NCI-H2107 (cell line): ENCODE measurements at places on chromosomes 6 and 20.

GRCh38 chr20:62020935-62021701 lies 44.6 kb downstream of the TAF4 start:
- DNase-seq: no peak

- no peak for DNase-seq
These were observed 25.0 kb upstream of the DEFB125 start for GRCh38 chr20:62487-62886.

DNA sequence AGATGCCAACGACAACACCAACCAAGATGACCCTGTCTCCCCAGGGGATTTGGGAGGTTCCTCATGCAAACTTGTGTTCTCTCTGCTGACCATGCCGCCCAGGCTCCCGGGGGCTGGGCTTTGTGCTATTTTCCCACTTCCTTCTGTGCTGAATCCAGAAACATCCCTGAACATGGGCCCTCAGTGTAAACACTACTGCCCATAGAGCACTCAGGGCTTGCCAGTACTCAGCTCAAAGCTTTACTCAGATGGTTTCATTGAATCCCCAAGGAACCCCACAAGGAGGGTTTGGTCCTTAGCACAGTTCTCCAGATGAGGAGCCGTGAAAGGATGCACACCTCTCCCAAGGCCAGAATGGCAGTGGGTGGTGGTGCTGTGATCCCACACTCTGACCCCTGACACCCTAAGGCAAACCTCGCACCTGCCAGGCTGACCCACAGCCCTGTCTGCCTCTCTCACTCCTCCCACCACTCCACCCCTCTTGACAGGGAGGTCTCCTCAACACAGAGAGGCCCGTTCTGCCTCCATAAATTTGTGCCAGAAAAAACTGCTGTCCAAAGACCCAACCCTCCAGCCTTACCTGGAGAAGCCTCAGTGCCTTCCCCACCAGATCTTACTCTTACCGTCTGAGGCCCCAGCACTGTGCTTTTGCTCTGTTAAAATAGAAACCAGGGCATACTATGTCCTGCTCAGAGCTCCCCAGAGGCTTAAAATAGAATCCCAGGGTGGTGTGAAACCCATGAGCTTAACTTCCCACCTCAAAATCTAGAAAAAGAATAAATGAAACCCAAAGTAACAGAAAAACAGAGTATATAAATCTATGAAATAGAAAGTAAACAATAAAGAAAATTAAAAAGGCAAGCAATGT lies 283.0 kb upstream of the CDH4 start:
- DNase-seq: no peak

GRCh38 chr6:42756722-42757121 lies 10.8 kb upstream of the TBCC start:
- DNase-seq: no peak

GRCh38 chr20:48649868-48650267 lies 177.9 kb downstream of the PREX1 start:
- DNase-seq: no peak

- no peak for DNase-seq
These were observed 43.9 kb upstream of the NOL4L start for GRCh38 chr20:32628960-32629530.

DNA sequence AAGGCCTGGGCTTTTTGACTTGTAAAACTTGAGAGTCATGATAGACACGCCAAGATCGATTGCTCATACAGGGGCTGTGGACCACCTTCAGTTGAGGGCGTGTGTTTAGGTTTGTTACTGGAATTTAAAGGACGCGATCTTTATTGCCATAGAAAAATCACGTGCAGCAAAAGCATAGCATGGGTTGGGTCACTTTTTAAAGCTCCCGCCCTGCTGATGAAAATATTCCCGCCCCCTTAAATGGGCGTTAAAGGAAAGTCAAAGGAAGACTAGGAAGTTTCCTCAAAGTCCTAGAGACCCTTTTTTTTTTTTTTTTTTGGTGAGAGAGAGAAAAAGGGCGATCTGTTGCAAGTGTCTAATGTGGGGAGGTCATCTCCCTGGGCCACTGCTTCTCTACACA lies 23.1 kb downstream of the TFAP2A start:
- DNase-seq: no peak

GRCh38 chr6:101783287-101783686 lies 389.8 kb downstream of the GRIK2 start:
- DNase-seq: no peak
